ENCODE measurements at places on chromosomes 4 and X.

GRCh38 chrX:87064502-87064901, 453.1 kb upstream of the KLHL4 start:
- peak; percentile 42 for DNase-seq

GRCh38 chr4:88017516-88018297, 10.3 kb downstream of the PKD2 start:
- DNase-seq = peak; percentile 81

- DNase-seq = no peak
Observed at GRCh38 chrX:68252664-68253063, 180.6 kb downstream of the OPHN1 start.

GRCh38 chr4:1178300-1179088, 6.1 kb upstream of the SPON2 start:
- DNase-seq = no peak

GRCh38 chr4:182863501-182863900, 53.7 kb downstream of the DCTD start:
- DNase-seq = no peak

- DNase-seq = no peak
Observed at GRCh38 chrX:150161193-150161592, 201.9 kb upstream of the MAMLD1 start.

GRCh38 chr4:39004758-39005157, 27.5 kb downstream of the TMEM156 start:
- DNase-seq = no peak

DNA sequence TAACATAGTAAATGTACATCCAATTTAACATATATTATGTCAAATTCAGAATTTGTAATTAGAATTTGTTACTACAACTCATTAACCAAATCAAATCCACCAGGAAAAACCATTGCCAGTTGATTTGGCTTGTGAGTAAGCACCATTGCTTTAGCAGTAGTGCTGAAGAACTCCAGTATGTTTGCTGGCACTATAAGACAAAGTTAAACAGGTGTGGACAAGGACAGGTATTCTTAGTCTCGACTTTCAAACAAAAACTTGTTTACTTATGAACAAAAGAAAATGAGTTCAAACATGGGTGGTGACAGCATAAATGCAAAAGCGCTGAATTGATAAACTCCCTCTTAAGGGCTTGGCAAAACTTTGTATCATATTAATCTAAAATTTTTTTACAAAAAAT, 1.3 kb upstream of the ADH7 start:
- DNase-seq = no peak

GRCh38 chr4:153804722-153805121, 15.8 kb upstream of the SFRP2 start:
- no peak for DNase-seq

DNA sequence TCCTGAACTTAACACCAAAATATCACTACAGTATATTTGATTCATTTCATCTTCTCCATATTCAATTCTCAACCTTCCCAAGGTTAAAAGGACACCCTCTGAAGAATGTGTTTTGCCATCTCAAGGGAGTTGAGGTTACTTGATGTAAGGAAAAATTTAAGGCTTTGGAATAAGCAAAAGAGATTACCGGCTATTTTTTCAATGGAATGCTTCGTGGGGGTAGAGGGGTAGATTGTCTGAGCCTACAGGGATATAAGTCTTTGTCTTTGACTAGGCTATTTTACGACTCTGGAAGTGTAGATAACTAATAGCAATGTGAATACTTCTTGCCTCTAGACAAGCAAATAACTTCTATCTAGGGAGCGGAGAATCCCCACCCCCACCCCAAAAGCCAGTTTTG, 78.2 kb downstream of the BCOR start:
- no peak for DNase-seq

DNA sequence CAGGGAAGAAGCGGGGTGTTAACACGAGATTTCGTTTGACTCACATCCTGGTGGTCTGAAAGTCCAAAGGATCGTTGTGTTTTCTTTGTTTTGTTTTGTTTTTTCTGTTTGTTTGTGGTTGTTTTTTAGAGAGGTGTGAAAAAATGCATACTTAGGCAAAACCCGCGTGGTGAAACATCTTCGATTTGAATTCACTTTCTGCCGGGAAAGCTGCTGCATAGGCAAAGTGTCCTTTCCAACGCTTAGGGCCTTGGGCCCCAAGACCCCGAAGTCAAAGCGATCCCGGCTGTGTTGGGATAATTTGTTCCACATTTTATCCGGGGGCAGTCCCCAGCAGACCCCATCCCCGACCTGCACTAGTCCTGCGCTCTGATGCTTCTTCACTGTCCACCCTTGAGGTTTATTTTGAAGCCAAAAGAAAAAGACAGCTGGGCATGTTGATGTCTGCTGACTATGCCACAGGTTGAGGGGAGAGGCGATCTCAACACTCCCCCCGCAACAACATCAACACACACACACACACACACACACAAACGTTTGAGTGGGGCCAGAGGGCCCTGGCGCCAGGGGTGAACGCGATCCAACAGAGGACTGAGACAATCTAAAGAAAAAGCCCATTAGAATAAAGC, 2.0 kb downstream of the MSX1 start:
- no peak for DNase-seq

- DNase-seq = no peak
Observed at GRCh38 chr4:8488791-8489369, 48.3 kb downstream of the TRMT44 start.

Measured in MCF 10A (cell line).